ENCODE measurements at places on chromosomes 1 and 21.

DNA sequence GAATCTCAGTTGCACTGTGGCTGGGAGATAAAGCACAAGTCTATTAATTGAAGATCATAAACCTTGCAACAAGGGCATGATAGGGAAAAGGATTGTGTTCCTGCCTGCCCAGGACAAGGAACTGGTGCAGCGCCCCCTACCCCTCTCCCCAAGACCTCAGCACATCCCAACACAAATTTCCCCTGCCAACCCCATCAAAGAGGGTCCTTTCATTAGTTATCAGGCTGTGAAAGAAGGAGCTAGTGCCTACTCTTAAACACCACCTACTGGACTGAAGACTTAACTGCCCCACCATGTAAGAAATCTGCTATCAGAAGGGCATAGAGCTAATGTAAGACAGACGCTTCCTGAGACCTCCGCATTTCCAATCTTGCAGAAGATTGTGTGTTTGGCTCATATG lies 372.6 kb downstream of the AGBL4 start:
- DNase-seq, result no peak

- no peak for DNase-seq
These were observed 34.7 kb downstream of the ADARB1 start for GRCh38 chr21:45108808-45109781.

DNA sequence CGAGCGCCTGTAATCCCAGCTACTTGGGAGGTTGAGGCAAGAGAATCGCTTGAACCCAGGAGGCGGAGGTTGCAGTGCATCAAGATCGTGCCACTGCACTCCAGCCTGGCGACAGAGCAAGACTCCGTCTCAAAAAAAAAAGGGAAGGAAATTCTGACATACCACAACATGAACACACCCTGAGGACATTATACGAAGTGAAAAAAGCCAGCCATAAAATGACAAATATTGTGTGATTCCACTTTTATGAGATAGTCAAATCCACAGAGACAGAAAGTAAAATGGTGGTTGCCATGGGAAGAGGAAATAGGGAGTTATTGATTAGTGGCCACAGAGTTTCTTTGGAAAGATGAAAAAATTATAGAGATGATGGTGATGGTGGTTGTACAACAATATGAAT lies 41.7 kb downstream of the EVI5 start:
- no peak for DNase-seq

GRCh38 chr1:181483285-181484195 lies at the start of gene CACNA1E:
TSS of gene CACNA1E (plus strand) at chr1:181483517. CDS start at chr1:181483745, 228 bp downstream.
- no peak for DNase-seq

DNA sequence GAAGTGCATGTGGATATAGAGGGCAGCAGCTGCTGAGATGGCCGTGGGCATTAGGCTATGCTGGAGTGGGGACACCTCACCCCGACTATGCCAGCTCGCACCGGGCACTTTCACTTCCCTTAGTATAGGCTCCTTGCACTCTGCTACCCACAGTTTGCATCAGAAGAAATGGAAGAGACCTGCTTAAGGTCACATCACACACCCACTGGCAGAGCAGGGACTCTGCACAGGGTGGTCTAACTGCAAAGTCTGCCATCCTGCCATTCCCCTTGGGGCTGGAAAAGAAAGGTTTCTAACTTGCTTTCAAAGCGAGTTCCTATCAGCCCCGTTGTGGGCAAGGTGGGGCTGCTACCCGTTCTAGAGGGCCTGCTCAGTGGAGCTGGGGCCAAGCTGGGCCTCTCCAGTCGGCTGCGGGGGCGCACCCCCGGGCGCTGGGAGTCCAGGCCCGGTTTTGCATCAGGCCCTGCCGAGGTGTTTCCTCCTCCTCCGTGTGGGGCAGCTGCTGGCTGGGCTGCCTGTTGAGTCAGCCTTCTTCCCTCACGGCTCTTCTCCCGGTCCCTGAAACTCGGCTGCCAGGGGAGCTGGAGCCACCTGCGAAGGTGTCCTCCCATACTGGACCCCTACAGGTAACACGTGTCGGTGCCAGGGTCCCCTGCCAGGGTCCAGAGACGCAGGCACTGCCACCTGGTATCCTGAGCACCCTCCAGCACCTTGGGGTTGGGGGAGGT lies at the start of gene SYTL1:
Gene SYTL1 (plus strand): TSS at position 498 of the 728 bp plus-strand sequence. CDS start 3,313 bp downstream, outside the sequence.
- no peak for DNase-seq

- DNase-seq, result no peak
These were observed 21.8 kb downstream of the NRDC start for GRCh38 chr1:51856745-51857144.

DNA sequence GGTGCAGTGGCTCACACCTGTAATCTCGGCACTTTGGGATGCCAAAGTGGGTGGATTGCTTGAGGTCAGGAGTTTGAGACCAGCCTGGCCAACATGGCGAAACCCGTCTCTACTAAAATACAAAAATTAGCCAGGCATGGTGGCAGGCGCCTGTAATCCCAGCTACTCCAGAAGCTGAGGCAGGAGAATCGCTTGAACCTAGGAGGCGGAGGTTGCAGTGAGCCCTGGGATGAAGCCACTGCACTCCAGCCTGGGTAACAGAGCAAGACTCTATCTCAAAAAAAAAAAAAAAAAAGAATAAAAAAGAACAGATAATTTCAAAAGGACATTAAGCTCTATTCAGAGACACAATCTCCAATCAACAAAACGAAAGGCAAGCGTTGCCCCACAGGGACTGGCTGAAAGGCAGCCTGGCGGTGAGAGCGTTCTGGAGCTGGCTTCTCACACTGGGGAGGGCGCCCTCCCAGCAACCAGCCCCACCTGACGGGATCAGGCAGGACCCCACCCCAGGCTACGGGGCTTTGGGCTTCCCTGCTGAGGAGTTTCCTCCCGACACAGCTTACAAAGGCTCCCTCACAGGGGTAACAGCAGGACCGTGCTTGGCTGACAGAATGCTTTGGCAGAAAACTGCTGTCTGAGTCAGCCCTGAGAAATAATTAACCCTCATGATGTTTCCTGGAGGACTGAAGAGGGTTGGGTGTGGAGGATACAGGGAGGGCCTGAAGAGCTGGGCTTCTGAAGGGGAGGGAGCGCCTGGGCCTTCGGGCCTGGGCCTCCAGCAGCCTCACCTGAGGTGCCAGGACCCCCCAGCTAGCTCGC lies 31.1 kb upstream of the SRP9 start:
- DNase-seq, result peak; percentile 85

DNA sequence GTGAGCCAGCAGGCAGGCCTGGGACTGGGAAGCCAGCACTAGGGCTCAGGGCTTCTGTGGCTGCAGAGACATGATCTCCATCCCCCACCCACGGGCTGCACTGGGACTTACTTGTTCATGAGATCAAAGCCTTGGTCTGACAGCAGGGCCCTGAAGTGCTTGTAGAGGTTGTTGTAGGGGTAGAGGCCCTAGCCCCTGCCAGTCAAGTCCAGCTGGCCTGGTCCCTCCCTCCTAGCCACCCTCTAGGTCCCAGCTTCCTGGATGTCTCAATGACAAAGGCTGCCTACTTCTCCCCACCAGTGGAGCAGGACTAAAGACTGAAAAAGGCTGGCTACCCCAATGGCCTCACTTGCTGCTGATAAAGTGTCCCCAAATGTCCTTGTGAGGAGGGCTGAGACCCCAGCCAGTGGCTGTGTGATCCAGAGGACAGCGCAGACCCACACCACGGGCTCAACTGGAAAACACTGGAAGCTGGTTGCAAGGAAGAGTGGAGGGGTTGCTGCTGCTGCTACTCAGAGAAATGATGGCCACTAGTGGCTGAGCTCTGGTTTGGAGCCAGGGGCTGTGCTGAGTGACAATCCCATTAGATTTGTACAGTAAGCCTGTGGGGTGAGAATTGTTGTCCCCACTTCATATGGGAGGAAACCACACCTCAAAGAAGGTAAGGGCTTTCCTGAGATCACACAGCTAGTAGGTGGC lies 1.4 kb downstream of the HTR1D start:
- DNase-seq, result no peak

- DNase-seq, result no peak
These were observed 130.5 kb downstream of the RHOU start for GRCh38 chr1:228865627-228866330.

- DNase-seq, result no peak
These were observed 19.7 kb upstream of the ATP1B1 start for GRCh38 chr1:169086603-169087455.

DNA sequence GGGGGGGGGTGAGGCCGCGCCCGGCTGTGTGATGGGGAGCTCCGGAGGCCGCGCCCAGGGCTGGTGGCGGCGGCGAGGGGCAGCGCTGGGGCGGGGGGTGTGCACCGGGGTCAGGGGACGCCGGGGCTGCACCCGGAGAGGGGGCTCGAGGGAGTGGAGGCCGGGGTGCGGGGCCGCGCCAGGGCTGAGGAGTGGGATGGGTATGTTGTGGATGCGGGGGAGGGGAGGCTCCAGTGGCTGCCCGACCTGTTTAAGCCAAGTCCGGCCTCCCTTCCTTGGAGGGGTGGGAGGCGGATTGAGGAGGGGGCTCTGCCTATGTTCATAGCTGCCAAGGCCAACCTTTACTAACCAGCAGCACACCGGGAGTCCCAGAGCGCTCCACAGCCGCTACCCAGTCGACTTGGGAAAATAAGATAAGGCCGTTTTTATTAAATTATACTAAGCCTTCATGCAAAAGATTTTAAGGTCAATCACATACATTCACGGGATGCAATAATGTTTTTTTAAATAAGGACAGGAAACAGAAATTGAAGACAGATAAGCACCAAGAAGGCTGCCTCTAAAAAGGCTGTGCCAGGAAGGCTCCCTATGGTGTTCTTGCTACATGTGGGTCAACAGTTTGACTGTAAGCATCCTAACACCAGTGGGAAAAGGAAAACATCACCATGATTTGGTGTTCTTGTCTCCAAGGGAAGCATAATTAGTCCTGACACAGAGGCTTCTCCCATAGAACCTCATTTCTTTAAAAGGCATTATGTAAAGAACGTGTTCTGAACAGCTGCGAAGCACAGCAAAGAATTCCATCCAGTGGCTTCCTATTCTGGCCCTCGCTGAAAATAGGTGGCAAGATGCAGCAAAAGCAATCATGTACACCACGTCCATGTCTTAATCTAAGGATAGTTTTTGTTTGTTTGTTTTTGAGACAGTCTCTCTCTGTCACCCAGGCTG lies 626 bp upstream of the HLCS start:
- no peak for DNase-seq

DNA sequence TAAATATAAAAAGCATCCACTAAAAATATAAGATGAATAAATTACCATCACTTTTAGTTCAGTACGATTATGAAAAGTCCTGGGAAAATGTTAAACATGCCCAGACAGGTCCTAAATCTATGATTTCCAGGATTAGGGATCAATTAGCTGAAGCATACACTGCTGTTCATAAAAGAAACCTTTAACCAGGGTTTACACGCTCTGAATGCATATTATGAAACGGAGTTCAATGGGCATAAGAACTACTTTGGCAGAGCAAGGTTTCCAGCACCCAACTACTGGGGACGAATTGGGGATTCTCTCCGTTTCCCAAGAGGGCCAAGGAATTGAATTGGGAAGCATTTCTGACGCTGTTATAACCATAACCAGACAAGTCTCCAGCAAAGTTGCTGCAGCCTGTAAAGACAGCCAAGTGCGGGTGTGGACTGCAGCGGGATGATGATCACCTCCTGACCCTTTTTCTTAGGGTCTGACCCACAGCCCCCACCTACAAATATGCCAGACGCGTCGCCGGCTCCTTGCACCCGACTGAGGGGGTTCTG lies 1.6 kb downstream of the SLC30A1 start:
- no peak for DNase-seq
